Stimulated activated CD4-positive, alpha-beta T cell treated with anti-CD3 and anti-CD28 coated beads, Interleukin-1b, Interleukin-23, amount 100 ng/mL, for 1 hour (primary cell): ENCODE measurements at places on chromosomes 7 and 10.

DNA sequence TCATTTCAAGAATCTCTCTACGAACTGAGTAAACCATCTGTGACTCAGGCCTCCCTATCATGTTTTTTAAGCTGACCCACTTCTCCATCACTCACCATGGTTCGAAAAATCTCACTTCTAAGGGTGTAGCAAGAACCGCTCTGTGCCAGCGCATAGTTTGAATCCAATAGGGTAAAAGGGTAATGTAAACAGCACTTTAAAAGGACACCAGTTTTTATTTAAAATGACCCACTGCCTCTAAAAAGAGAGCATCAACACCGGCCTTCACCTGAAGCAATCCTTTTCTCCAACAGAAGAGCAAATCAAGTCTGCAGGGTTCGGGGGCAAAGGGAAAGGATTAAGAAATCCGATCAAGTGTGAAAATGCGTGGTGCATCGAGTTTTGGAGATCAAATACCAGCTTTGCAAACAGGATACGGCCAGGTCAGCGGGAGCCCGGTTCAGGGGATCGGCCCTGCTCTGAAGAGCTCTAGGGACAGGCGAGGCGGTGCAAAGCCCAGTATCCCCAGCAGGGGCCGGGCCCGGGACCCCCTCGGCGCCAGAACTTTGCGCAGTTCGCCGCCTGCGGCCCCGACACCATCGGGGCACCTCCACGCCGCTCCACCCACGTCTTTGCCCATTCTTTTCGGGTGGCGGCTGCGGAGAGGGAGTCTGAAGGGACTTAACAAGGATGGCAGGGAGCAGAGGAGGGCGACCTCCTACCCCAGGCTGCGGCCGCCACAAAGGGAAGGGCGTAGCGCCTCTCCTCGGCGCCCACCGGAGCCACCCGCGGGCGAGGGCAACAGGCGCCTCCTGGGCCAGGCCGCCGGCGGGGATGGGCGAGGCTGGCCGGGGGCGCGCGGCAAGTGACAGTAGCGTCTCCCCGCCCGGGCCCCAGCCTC, 842 bp downstream of the NMT2 start:
- peak; percentile 4 for DNase-seq

DNA sequence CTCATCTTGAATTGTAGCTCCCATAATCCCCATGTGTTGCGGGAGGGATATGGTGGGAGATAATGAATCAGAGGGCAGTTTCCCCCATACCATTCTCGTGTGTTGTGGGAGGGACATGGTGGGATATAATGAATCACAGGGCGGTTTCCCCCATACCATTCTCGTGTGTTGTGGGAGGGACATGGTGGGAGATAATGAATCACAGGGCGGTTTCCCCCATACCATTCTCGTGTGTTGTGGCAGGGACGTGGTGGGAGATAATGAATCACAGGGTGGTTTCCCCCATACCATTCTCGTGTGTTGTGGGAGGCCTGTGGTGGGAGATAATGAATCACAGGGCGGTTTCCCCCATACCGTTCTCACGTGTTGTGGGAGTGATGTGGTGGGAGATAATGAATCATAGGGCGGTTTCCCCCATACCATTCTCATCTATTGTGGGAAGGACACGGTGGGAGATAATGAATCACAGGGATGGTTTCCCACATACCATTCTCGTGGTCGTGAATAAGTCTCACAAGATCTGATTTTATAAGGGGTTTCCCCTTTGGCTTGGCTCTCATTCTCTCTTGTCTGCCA, 271.0 kb downstream of the MAD1L1 start:
- no peak for DNase-seq

GRCh38 chr7:38554586-38554985, 76.6 kb downstream of the AMPH start:
- DNase-seq = no peak

- no peak for DNase-seq
Observed at GRCh38 chr7:22417841-22418240, 60.9 kb upstream of the RAPGEF5 start.

DNA sequence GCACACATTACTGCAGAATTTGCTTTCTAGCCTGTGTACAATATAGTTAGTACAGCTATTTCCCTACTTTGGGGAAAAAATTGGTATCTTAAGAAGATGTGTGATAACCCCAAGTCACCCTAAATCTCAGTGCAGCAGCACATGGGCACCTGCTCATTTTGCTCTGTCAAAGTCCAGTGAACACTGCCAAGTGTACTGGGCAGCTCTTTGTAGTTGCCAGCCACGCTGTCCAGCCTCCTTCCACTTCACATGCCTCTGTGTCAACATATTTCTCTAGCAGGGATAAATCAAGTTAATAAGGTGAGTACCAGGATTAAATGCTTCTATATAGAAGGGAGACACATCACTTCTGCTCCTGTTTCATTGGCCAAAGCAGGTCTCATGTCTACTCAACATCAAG, 87.1 kb upstream of the CDC14C start:
- no peak for DNase-seq

GRCh38 chr10:77251297-77252013, 386.2 kb downstream of the KCNMA1 start:
- DNase-seq = no peak
